ENCODE measurements at places on chromosomes 12 and 14.

- no peak for DNase-seq
Observed at GRCh38 chr14:88005978-88006851, 1.3 kb downstream of the GPR65 start.

- peak; percentile 13 for DNase-seq
Observed at GRCh38 chr12:103326190-103326589, 169.6 kb downstream of the C12orf42 start.

DNA sequence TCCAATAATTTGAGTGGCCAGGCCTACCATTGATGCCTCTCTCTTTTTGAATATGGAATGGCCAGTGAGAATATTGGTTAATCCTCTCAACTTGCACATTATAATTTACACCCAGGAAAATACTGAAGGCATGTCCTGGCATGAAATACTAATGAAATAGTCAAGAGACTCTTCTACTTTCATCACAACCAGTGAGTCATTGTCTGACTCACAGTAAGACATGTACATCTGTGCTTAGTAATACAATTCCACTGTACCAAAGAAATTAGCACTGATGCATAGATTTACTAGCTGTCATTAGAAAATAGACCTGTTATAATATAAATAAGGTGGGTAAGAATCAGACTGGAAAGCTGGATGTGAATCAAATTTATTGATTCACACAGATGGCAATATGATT is 31.6 kb downstream of the KCNC2 start:
- DNase-seq: peak; percentile 86

- no peak for DNase-seq
Observed at GRCh38 chr14:72002731-72003130, 70.5 kb downstream of the RGS6 start.

DNA sequence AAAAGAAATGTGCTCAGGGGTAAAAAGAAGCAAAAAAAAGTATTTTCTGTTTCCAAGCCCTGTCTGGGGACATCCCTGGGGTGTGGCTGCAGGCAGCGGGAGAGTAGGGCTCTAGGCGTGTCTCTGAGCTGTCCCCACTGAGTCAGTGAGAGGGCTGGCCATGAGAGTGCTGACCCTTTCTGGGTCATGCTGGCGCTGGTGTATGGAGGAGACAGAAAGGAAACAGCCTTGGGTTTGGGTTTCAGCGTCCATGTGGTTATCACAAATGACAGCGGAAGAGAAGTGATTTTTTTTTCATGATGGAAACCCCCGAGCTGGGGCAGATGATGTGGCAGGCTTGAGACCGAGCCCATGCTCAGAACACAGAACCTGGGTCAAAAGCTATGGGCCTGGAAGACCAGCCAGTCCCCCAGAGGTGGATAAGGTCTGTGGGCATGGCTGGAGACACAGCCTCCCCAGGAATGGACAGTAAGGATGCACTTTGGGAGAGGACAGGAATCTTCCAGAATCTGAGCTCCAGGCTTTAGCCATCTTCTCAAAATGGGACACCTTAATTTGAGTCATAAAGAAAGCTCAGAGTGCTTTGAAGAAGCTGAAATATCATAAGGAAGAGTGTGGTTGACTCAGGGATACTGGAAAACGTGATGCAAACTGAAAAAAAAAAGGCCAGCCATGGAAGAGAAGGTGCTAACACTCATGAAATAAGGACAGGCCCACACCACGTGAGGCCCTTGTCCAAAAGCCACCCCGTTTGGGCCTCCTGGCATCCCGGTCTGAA is 36.2 kb downstream of the SYNE3 start:
- DNase-seq: peak; percentile 55

DNA sequence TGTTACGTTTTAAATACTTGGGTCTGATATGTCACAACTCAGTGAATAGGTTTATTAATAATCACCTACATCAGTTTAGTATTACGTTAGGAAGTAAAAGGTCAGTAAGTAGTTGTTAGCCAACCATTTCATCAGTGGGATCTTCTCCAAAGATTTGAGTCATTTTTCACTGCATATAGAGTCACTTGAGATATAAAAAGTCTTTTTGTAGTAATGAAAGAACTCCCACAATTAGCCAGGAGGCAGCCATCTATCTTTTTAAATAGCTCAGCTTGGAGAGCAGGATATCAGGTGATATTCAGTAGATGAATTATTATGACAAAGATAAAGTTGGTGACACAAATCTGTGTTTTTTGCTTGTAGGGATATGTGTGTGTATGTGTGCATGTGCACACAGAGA is 309.3 kb downstream of the PDZRN4 start:
- DNase-seq: no peak

- no peak for DNase-seq
Observed at GRCh38 chr12:52691841-52692150, 11.5 kb downstream of the KRT77 start.

DNA sequence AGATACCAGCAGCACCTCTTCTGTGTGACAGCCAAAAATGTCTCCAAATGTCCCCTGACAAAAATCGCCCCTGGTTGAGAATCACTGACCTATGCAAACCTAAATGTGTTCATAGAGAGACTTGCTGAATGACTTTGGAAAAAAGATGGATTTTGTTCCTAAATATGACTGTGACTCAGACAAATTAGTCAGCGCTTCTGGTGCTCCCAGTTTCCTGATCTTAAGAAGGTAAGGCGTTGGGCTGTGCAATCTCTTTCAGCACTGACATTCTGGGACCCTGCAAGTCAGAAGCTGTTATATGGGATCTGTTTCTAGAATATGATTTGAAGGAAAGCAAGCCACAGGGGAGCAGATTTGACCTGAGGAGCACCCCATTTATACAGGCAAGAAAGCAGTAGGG is 90.6 kb upstream of the PWP1 start:
- DNase-seq: no peak

Data from EL (cell line).